ENCODE measurements at places on chromosomes 4 and X.

DNA sequence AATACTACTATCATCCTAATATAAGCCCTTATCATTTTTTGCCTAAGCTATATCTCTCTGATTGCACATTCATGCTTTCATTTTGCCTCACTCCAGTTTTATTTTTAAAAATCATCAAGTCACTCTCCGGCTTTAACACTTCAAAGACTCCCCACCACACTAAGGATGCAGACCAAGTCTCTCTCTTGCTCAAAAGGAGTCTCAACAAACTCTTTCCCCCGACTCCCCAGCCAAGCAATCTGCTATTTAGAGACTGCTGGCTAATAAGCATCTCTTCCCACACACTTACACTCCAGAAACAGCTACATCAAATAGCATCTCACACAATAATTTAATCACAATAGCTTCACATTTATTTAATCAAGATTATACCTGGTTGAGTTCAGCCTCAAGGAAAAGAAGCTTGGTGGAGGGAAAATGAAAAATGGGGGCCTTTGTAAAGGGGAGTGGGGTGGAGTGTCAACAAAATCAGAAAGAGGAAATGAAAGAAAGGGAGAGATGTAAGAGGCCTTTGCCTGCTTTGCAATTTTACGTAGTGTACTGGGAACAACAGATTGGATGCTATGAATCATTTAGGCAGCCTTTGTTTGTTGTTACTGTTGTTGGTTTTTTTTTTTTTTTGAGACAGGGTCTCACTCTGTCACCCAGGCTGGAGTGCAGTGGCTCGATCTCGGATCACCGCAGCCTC is 104.1 kb upstream of the MCF2 start:
- no peak for DNase-seq

GRCh38 chrX:31433856-31434255 is 362.0 kb upstream of the FTHL17 start:
- DNase-seq, result no peak

DNA sequence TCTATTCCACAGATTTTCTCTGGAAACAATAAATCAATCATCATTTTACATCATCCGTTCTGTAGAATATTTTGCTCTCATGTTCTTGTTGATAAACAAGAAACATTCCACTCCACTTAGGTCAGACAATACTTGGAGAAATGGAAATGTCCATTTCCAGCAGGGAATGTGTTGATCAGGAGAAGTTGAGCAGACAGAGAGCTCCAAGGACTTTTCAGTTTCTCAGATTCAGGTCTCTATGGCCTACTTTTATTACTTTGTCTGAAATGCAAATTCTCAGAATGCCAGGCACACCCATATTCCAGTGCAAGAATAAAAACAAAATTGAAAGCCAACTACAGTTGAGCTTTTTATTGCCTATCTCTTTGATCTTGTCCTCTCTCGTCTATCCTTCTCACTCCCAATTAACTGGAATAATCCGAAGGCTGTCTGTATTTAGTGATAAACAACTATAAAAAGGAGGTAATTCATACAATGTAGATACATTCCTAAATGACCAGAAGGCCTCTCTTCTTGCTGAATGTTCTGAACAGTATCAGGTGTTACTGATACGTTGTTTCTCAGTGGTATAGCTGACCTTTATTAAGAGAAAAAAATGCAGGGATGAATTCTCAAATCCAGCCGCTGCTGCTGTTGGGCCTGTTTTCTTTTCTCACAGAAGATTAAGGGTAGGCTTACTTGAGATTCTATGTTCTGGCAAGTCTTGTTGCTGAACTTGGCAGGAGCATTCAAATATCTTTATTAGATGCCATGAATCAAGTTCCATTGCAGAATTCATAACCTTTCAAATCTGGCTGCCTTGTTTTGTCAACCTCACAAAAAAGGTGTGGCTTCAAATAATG is 72.1 kb downstream of the HPGD start:
- no peak for DNase-seq

DNA sequence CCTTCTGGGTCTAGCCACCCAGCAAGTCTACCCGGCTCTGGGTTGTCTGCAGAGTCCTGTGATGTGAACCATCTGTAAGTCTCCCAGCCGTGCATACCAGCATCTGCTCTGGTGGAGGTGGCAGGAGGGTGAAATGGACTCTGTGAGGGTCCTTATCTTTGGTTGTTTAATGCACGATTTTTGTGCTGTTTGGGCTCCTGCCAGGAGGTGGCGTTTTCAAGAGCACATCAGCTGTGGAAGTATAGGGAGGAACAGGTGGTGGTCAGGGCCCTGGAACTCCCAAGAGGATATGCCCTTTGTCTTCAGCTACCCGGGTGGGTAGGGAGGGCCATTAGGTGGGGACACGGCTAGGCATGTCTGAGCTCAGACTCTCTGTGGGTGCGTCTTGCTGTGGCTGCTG is 66.5 kb upstream of the ZFP42 start:
- no peak for DNase-seq

GRCh38 chr4:154616731-154617130 is 4.3 kb upstream of the FGG start:
- no peak for DNase-seq

GRCh38 chr4:129899849-129900248 is 803.9 kb downstream of the C4orf33 start:
- no peak for DNase-seq

- no peak for DNase-seq
Measured at GRCh38 chr4:74975848-74976824, 43.2 kb downstream of the PARM1 start.

DNA sequence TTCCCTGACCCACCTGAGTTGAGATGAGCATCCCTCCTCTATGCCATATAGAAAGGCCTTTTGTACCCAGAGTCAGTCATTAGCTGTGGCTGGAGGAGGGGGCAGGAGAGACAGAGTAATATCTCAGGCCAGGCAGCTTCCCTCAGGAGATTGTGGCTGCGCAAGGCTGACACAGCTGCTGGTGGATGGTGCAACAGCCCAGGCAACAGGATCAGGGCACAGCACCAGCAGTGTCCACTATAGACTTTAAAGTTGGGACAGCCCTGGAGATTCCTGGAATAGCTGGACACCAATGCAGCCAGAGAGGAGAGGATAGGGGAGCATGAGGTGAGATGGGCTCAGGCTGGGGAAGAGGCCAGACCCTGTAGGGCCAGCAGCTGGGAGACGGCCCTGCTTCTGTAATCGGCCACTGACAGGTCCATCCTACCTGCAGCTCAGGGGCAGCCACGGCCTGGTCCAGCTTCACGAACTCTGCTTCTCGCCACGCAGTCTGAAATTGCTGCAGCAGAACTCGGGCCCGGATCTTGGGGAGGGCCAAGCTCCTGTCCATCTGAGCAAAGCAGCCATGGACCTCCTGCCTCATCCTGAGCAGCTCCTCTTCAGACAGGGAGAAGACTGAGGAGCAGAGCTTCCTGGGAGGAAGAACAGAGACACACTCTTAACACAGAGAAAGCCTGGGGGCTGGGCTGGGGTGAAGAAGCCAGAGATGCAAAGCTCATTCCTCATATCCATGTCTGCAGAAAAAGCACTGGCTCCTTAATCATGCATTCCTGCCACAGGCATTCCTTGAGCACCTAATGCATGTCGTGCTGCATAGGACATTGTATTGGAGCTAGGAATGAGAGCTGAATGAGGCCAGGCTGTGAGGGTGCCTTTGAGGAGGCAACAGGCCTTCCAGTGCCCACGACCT is 90.1 kb downstream of the EVC2 start:
- DNase-seq, result no peak

DNA sequence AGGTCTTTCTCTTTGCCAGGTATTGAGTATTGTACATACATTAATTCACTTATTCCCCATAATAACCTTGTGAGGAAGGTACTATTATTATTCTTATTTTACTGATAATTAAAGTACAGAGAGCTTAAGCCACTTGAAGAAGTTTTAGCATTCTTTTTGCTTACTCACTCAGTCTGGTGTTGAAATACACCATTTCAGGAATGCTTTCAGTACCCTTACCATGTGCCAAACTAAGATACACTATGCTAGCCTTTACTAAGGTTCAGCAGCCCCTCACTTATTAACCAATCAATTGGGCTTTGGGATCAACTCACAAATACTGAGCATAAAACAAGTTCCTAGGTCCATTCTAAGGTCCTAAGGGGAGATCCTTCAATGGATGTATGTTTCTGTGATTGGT is 179.0 kb upstream of the FGF13 start:
- DNase-seq, result no peak

DNA sequence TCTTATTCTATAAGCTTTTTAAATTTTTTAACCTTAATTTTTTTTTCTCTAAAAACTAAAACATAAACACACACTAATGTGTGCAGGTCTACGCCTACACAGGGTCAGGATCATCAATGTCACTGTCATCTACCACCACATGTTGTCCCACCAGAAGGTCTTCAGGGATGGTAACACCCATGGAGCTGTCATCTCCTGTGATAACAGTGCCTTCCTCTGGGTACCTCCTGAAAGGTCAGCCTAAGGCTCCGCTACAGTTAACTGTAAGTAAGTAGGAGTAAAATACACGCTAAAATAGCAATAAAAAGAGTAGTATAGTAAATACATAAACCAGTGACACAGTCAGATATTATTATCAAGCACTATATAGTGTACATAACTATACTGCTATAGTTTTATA is 45.9 kb upstream of the GPRIN3 start:
- no peak for DNase-seq

DNA sequence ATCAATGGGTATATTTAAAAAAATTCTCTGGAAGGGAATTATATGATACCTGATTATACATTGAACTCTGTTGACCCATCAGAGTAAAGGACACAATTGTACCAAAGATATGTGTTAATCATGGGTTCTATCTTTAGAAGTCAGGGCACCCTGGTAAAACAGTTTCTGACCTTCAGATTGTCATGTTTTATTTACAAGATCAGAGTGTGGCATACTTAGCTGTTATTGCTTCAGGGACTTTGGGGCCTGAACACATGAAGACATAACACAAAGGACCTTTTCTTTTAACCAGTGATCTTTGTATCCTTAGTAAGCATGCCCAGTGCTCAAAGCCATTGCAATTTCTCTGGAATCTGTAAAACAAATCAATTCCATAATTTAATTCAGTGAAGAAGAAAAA is 204.8 kb upstream of the RPS6KA3 start:
- no peak for DNase-seq

DNA sequence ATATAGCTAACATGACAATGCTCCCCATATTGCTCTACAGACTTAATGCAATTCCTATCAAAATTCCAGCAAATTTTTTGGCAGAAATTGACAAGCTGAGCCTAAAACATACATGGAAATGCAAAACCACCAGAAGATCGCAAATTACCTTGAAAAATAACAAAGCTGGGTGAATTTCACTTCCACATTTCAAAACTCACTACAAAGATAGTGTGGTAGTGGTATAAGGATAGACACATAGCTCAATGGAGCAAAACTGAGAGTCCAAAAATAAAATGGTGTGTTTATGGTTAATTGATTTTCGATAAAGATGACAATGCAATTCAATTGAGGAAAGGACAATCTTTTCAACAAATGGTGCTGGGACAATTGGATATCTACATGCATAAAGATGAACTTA is 65.8 kb downstream of the SLC9A7 start:
- DNase-seq, result no peak

GRCh38 chr4:20462426-20463175 is 210.9 kb downstream of the SLIT2 start:
- no peak for DNase-seq

- no peak for DNase-seq
Measured at GRCh38 chr4:125334926-125335325, 20.2 kb downstream of the FAT4 start.

- DNase-seq, result no peak
Measured at GRCh38 chrX:153421856-153422255, 10.6 kb downstream of the ZFP92 start.

DNA sequence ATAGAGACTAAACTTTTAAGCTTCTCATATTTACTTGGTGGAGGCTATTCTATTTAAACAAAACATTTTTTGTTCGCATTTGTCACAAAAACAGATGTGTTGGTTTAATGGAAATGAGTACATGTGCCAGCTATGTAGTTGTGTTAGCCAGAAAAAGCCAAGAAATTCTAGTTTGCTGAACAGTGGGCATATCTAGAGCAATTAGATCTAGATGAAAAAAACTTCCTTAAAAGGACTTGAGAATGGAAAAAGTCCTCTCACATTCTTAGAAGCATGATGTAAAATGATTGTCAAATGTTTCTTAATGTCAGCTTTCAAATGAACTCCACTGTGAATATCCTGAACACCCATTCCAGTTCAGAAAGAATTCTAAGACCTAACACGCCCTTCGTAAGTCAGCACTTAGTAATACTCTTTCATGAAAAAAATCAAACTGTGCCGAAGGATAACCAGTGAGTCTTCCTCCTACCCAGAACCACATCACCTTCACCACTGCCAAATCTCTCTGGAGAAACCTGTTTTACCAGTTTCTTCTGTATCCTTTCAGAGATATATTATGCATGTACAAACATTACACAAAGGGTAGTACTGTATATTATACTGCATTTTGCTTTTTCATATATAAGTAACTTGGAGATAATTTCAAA is 28.2 kb downstream of the PHKA1 start:
- no peak for DNase-seq

GRCh38 chrX:675279-675954 is 44.8 kb downstream of the SHOX start:
- no peak for DNase-seq

- DNase-seq, result no peak
Measured at GRCh38 chrX:149611623-149612175, 16.6 kb upstream of the HSFX2 start.

DNA sequence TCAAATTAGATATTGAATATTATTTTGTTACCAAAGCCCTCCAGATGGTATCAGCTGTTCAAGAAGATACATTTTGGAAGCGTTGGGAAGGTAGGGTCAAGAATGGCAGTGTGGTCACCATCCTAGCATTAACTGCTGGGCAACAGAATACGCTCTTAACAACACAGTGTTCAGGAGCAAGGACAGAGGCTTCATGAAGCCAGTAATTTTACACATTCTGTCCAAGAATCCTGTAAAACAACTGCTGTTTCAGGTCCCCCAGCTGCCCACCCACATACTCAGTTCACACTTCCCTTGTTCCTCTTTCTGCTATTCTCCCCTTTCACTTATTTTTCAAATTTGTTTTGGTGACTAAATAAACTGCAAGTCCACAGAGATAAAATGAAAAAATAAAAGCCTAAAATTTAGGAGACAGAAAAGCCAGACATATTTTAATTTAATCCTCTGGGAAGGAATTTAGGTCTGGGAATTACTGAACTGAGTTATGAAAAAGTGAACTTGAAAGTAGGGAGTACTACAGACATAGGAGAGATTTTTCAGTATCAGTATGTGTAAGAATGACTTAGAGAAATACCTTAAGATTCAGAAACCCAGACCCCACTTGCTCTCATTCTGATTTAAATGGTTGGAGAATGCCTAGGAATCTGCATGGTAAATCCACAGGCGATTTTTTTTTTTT is 406.7 kb downstream of the MAPK10 start:
- no peak for DNase-seq

GRCh38 chrX:30883138-30883537 is 5.9 kb downstream of the TAB3 start:
- DNase-seq, result no peak

GRCh38 chr4:86118711-86119110 is 241.1 kb downstream of the MAPK10 start:
- DNase-seq, result no peak

- no peak for DNase-seq
Measured at GRCh38 chrX:73562458-73562857, 539 bp upstream of the CHIC1 start.
